ENCODE measurements at places on chromosomes 5 and 9.

- peaks cover 14% of the 10 kb centered on the region for H3K36me3 ChIP-seq
- peaks cover 53% of the 10 kb centered on the region for H3K4me1 ChIP-seq
- peak overlapping the region; percentile 87 for H3K27ac ChIP-seq
- DNase-seq = no peak
- H3K4me3 ChIP-seq = peak overlapping the region; percentile 92
Measured at GRCh38 chr9:4793459-4794395, 983 bp downstream of the RCL1 start.

GRCh38 chr9:87535817-87536539 lies 38.3 kb downstream of the DAPK1 start:
- H3K36me3 ChIP-seq = peaks cover 12% of the 10 kb centered on the region
- no peak overlapping the region for H3K4me3 ChIP-seq
- H3K27ac ChIP-seq = peak overlapping the region; percentile 69
- no peaks in the 10 kb centered on the region for H3K27me3 ChIP-seq
- peaks cover 40% of the 10 kb centered on the region for H3K4me1 ChIP-seq
- no peak for DNase-seq

DNA sequence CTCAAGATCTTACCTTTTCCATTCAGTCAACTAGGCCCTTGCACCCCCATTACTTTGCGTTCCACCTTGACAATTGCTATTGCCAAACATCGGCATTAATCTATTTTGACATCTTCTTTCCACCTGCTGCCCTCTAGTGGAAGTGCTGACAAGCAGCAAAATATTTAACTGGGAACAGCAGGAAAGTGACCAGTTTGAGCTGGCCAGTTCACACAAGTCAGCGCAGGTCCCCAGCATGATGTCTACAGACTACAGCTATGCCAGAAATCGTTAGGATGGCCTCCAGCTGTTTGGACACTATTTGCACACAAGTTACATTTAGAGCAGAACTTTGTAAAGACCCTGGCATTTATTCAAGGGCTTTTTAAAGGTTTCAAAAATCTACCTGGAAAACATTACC lies 160.1 kb downstream of the GHR start:
- peaks cover 20% of the 10 kb centered on the region for H3K4me1 ChIP-seq
- H3K27ac ChIP-seq = no peak overlapping the region
- DNase-seq = peak; percentile 42
- H3K27me3 ChIP-seq = peaks cover 7% of the 10 kb centered on the region
- peaks cover 5% of the 10 kb centered on the region for H3K36me3 ChIP-seq

DNA sequence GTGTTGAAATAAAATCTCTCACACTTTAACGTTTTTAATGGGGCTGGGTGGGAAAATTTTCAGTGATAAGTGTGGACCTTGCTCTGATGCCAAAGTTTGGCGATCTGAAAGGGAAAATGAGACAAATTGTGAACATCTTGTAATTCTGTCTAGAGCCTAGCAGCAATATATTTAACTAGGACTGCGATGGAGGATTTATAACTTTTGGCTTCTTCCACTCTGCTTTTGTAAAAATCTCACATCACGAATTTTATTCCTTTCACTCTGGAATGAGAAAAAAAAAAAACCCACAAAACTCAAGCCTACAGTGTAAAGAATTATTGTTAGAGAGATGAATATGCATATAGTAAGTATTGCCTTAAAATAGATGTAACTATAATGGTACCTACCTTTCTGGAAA lies 19.9 kb downstream of the CCNH start:
- peaks cover 44% of the 10 kb centered on the region for H3K36me3 ChIP-seq
- DNase-seq = no peak
- peaks cover 2% of the 10 kb centered on the region for H3K27me3 ChIP-seq
- H3K27ac ChIP-seq = no peak overlapping the region
- no peaks in the 10 kb centered on the region for H3K4me1 ChIP-seq

DNA sequence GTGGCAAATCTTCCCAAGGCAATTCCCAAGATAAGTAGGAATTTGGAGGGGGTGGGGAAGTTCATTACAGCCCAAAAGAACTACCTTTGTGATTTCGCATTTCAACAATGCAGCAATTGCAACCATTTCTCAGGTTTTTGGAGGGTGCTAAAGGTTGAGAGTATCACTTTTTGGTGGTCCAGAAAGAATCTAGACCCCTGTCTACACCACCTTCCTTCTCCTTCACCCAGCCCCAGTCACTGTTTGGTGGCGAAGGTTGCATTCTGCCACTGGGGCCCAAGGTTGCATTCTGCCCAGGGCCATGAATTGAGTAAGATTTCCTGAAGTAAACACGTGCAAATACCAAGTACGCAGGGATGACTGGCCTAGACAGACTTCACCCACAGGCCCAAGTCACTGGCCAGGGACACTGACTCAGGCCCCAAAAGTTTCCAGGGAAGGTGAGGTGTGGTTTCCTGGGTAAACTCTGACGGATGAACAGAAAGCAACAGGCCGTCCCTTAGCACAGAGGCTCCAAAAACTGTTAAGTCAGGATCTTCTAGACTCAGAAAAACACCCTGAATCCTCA lies 5.7 kb downstream of the PDE6A start:
- H3K36me3 ChIP-seq = no peaks in the 10 kb centered on the region
- H3K4me1 ChIP-seq = peaks cover 31% of the 10 kb centered on the region
- H3K27ac ChIP-seq = no peak overlapping the region
- DNase-seq = no peak

DNA sequence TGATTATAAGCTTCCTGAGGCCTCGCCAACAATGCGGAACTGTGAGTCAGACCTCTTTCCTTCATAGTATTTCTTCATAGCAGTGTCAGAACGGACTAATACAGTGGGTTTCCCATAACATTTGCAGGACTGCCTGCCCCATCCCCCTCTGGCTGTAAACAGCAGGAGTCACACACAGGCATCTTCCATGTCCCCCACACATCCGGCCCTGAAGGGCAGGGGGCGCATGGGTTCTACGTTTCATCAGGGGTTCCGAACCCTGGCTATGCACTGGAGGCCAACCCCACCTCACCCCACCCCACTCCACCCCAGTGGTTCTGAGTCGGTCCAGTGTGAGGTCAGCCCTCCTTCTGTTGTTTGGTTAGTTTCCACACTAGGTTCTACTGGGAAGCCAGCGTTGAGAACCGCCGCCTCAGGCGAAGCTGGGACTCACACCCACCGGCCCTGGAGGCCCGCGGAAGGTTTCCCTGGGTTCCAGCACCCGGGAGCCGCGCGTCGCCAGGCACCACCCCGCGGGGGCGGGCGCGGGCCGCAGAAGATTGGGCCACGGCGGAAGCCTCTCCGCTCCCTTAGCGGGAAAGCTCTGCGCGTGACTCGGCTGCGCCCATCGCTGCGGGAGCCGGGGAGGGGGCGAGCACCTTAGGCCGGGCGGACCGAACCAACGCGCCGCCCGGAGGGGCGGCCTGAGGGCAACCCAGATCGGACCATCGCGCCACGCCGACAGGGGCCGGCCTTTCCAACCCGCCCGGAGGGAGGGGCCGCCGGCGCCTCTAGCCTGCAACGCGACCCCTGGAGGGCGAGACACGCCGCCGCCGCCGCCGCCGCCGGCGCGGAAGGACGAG lies at the start of gene RUSC2:
Gene RUSC2, plus strand, starts transcription at position 799 of the 842 bp plus-strand sequence. CDS start 56,411 bp downstream, outside the sequence.
- no peaks in the 10 kb centered on the region for H3K36me3 ChIP-seq
- peak; percentile 93 for DNase-seq
- peaks cover 12% of the 10 kb centered on the region for H3K27me3 ChIP-seq
- peaks cover 40% of the 10 kb centered on the region for H3K4me1 ChIP-seq
- peak within 1 kb of the TSS; percentile 53 for H3K27ac ChIP-seq

Measured in nephron progenitor cell (in vitro differentiated cells).